Activated CD4-positive, alpha-beta T cell treated with anti-CD3 and anti-CD28 coated beads for 36 hours (primary cell): ENCODE measurements at places on chromosomes 6 and 20. TPM values are rescaled to one million over a fixed set of nuclear protein-coding genes. Genes with fewer than 3 reads are reported as not detected.

The OXT gene
- not detected for total RNA-seq

The ZC3H12D gene
- 89.9 TPM for total RNA-seq

- no peak for DNase-seq
These were observed 367 bp downstream of the NRSN2 start for GRCh38 chr20:347317-347639.

DNA sequence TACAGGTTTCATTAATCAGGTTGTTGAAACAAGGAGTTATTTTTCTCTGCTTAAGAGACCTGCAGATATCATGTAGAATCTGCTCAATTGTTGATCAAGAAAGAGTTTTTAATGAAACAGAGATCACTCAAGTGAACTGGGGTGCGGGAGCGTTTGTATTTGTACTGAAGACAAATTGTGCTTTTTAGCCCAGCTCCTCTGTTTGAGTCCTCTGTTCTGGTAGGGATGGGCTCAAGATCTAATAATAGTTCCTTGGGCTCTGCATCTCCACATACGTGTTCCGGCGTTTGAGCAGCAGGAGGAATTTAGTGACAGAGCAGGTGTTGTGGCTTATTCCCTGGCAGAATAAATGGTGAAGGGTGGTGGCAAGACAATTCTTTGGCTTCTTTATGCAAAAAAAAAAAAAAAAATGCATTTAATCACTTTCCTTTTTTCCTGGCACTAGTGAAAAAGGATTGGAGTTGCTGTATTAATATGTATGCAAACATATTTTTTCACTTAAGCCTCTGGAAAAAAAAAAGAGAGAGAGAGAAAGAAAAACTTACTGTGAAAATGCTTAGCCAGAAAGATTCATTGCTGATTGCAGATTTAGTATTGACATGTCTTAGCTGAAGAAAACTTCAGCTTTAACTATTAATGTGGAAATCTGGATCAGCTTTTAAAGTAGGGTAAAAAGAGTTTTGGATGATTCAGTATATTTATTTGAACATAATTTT lies 4.0 kb downstream of the CITED2 start:
- DNase-seq = no peak

DNA sequence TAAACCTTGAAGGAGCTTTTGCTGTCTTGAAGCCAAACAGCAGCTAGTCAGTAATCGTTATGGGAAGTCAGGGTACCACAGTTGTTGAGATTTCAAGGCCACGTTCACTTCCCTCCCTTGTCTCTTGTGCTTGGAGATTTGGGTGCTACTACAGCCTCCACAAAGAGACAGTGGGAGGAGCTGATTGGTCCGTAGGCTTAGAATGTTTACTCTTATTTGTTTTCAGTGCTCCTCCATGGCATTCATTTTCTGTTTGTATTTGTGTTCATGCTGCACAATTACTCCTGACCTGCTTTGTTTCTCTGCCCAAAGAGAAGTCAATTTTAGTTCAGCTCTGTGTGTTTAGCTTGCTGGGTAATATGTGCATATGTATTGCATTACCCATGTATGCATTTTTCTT lies 147.7 kb downstream of the PRL start:
- DNase-seq = no peak

GRCh38 chr20:42836339-42836738 lies 353.4 kb downstream of the PTPRT start:
- no peak for DNase-seq

DNA sequence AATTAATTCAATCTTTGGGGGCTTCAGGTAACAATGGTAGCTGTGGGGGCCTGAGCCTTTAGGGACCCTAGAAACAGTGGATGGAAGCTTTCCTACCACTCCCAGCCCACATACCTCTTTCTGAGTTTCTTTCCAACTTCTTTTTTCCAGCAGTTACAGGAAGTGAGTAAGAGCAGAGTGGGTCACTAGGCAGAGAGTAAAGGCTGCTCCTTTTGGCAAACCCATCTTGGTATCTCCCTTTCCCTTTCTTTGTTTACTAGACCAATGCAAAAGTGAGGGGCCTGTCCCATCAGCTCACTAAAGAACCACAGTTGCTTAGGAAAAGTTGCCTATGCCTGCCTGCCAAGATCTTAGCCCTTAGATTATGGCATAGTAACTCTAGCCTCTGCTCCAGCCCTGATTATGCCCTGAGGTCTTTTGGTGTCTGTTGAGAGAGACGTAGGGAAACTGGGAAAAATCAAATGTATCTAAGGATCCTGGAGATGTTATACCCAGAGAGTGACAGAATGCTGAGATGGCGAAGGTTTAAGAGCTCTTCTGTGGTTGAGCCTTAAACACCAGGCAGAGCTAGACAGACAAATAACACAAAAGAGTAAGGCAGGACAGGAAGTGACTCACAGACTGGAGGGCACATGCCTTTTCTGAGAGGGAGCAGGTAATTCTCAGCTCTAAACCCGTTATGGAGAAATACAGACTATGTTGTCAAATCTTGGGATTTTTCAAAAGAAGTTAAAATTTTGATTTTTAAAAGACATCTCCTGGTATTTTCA lies 31.3 kb downstream of the TRMT6 start:
- DNase-seq = peak; percentile 12

DNA sequence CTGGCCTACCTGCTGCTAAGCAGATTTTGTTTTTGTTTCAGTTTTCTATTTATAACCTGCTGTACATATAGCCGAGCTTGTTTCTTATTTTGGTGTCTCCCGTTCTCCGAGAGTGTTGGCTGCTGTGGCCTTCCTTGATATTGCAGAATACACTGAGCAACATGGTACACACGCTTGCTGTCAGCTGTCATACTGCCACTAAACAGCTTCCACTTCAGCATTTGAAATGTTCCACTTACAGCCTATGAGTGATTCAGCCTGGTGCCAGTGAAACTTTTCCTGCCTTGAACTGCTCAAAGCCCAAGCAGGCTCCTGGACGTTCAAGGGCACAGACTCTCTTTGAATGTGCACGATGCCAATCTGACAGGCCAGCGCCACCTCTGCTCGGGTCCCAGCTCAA lies 87.1 kb downstream of the PSMG4 start:
- DNase-seq = no peak

GRCh38 chr20:19407196-19407595 lies 194.8 kb downstream of the SLC24A3 start:
- DNase-seq = no peak

- no peak for DNase-seq
These were observed 1.2 kb downstream of the RAB44 start for GRCh38 chr6:36698871-36699271.

DNA sequence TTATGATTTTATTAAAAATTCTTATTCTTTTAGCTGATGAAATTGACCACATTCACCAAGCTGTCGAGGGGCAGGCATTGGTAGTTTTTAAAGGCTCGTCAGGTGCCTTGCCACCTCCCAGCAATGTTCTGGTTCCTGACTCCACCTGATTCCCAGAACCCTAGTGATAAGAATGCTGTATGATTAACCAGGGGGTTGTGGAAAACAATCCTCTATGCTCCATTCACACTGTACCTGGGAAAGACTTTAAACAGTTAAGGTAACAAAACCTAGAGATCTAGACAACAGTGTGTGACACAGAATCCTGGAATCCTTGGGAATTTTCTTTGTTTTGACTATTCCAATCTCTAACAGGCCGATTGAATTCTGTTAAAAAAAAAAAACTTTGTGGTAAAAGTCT lies 165.7 kb upstream of the OLIG3 start:
- no peak for DNase-seq

DNA sequence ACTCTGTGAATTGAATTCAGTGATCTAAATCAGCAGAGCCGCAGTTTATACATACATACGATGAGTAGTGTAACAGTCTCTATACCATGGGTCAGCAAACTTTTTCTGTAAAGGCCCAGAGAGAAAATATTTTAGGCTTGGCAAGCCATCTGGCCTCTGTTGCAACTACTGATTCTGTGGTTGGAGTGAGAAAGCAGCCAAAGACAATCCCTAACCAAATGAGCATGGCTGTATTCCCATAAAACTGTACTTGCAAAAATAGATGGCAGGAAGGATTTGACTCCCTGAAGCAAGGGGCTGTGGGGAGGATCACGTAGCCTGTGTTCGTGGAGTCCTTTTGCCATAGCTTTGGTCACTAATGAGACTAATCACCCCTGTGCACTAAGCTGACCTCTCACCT lies 17.9 kb upstream of the MOCS1 start:
- DNase-seq = no peak

DNA sequence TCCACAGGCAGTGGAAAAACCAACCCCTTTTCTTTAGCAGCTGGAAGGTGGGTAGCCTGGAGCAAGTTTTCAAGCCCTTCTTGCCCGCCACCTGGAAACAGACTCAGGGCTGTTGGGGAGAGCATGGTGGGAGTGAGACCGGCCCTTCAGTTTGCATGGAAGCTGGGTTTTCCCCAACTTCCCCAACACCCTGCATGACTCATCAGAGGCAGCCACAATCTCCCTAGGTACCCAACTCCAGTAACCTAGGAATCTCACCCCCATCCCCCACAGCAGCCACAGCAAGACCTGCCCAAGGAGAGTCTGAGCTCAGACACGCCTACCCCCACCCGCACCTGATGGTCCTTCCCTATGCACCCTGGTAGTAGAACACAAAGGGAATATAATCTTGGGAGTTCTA lies 86.3 kb upstream of the IRAK1BP1 start:
- no peak for DNase-seq

The VARS2 gene
- total RNA-seq = 81.1 TPM

DNA sequence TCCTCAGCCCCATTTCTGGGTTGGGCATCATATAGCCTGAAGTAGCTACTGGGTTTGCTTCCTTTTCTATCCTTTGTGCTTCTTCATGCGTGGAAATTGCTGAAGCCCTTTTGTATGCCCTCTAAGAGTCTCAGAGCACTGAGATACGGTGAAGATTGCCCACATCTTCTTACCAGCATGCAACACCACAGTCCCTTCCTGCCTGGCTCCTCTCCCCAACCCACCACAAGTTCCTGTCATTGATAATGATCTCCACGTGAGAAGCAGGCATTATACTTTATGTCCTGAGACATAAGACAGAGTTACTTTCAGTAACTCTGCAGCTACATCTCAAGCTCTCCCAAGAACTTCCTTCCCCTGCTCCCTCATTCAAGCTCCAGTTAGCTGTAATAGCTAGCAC lies 15.8 kb upstream of the PLCB4 start:
- DNase-seq = no peak

- DNase-seq = no peak
These were observed 96.9 kb downstream of the TBX18 start for GRCh38 chr6:84667252-84668213.

The NRSN1 gene
- not detected for total RNA-seq

DNA sequence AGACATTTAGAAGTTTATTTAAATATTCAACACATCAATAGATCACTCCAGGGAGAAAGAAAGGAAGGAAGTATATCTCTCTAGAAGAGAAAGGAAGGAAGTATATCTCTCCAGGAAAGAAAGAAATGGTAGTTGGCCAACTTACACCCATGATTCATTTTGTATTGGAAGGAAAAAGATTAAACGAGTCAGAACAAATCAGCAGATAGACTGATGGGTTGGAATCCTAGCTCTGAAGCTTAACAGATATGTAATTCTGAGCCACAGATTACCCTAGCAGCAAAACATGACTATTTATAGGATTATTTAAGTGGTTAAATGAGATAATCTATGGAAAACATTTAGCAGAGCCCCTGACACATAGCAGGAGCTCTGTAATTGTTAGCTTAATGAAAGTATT lies 27.1 kb downstream of the COL12A1 start:
- DNase-seq = no peak

DNA sequence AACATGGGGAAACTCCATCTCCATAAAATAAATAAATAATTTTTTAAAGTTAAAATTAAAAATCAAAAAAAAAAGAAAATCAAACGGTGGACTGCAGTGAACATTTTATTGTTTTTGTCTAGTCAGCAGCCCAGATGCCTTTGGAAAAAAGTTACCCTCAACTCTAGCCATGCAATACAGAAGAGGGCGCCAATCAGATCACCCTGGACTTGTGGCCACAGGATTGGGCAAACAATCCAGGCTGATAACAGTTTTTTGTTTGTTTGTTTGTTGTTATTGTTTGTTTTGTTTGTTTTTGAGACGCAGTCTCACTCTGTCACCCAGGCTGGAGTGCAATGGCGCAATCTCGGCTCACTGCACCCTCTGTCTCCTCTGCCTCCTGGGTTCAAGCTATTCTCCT lies 30.5 kb upstream of the NELFCD start:
- no peak for DNase-seq

The CST7 gene
- 14.0 TPM for total RNA-seq

DNA sequence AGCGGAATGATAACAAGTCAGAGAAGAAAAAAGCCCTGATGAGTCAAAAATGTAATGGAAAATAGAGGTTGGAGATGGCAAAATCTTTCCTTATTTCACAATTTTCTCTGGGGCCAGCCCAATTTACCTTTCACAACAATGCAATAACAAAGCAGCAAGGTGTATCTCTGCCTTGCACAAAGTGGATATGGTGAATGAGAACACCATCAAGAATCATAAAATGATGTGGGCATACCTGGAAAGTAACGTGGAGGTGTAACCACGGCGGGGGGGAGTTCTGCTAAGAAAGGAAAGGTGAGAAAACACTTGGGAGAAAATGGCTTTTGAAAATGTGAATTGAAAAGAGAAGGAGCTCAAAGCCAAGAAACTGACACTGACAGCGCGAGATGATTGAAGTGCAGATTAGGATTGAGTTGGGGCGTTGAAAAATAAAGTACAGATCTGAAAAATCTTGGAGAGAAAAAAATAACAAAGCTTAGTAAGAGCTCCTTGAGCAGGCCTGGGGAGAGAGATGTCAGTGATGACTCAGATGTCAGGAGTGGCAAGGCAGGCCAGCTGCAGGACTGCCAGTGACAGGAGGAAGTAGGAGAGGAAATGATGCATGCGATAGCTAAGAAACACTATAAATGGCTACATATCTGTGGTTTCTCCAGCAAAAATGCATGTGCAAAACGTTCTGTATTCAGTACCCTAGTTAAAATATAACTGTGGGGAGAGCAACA lies 26.2 kb downstream of the ARHGAP18 start:
- DNase-seq = peak; percentile 79

GRCh38 chr20:49951151-49951550 lies 15.0 kb downstream of the RNF114 start:
- DNase-seq = no peak

GRCh38 chr20:61350500-61351250 lies 98.6 kb downstream of the CDH4 start:
- no peak for DNase-seq

DNA sequence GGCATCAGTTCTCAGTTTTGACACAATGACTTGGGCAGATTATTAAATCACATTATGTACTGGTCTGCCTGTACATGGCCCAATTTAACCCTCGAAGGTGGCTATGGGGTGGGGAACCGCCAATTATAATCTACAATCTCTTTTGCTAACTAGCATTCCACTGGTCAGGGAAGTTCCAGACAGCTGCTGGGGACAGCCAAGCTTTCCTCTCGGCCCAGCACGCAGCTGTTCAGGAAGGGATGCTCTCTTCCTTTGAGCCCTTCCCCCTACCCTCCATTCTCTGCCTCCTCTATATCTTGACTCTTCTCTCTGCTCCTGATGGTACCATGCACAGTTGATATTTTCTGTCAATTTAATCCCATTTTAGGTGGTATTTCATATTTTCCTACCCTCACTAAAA lies 233.5 kb upstream of the AGPAT4 start:
- DNase-seq = no peak

GRCh38 chr6:73169111-73169510 lies 56.2 kb downstream of the KHDC1L start:
- DNase-seq = no peak

GRCh38 chr6:129817332-129817731 lies 43.8 kb downstream of the TMEM244 start:
- no peak for DNase-seq
